Smooth muscle cell of the umbilical artery (primary cell): ENCODE measurements at places on chromosomes 4 and X. TPM values are rescaled to one million over a fixed set of nuclear protein-coding genes. Genes with fewer than 3 reads are reported as not detected.

Gene VCX2
- total RNA-seq, result not detected in 2 replicates

Gene HOPX
- total RNA-seq, result 0.14 TPM in 1 of 2 replicates, not detected in the other

Gene HPGDS
- total RNA-seq, result not detected in 2 replicates

Gene MMGT1
- 9.5 and 17.8 TPM in 2 replicates for total RNA-seq

Gene FGF16
- total RNA-seq, result 0.30 TPM in 1 of 2 replicates, not detected in the other

Gene CXCL9
- total RNA-seq, result not detected in 2 replicates

Gene SULT1B1
- total RNA-seq, result 0.59 and 6.0 TPM in 2 replicates

Gene C4orf51
- not detected in 2 replicates for total RNA-seq

Gene USP26
- not detected in 2 replicates for total RNA-seq

Gene AIFM1
- 18.1 and 23.7 TPM in 2 replicates for total RNA-seq

Gene SSX4B
- not detected in 2 replicates for total RNA-seq

Gene MSX1
- 5.3 and 9.0 TPM in 2 replicates for total RNA-seq
